NCI-H1694 treated with DMSO at 0.1 percent for 48 hours (cell line): ENCODE measurements at places on chromosomes 12 and 14.

DNA sequence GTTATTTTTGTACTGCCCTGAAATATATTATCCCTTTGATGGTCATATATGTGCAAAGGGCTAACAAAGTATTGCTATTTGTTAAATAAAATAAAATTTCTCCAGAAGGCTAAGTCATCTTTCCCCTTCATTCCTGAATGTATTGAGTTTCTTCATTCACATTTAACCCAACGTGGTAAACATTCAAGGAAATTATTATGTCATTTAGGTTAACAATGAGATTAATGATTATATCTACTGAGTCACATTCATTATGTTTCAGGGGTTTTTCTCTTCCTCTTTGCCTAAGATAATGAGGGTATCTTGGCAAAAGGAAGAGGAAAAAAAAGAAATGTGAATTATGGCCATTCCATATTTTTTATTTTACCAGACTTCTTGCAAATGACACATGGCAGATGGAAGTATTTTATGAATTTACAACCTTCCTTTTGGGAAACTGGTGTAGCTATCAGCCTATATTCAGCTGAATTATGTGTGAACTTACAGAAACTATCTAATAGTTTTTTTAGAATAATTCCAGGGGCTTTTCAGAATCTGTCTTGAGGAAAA is 27.2 kb downstream of the TSPAN8 start:
- DNase-seq = no peak

DNA sequence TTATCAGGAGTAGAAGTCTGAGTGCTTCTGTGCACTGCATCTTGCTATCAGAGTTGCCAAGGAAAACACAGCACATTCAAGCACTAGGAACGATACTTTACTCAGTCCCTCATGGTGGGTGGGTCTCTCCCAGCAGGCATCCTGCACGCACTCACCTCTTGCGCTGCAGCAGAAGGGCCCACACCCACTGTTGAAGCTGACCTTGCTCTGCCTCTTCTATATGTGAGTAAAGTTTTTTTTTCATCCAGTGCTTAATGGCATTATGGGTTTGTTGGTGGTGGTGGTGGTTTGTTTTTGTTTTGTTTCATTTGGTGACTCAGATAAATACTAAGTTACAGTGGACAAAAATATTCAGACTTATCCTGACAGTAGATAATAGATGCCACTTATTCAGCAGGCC is 348.5 kb downstream of the EGLN3 start:
- no peak for DNase-seq

- DNase-seq = no peak
These were observed 1.6 kb downstream of the STAB2 start for GRCh38 chr12:103588680-103589079.

DNA sequence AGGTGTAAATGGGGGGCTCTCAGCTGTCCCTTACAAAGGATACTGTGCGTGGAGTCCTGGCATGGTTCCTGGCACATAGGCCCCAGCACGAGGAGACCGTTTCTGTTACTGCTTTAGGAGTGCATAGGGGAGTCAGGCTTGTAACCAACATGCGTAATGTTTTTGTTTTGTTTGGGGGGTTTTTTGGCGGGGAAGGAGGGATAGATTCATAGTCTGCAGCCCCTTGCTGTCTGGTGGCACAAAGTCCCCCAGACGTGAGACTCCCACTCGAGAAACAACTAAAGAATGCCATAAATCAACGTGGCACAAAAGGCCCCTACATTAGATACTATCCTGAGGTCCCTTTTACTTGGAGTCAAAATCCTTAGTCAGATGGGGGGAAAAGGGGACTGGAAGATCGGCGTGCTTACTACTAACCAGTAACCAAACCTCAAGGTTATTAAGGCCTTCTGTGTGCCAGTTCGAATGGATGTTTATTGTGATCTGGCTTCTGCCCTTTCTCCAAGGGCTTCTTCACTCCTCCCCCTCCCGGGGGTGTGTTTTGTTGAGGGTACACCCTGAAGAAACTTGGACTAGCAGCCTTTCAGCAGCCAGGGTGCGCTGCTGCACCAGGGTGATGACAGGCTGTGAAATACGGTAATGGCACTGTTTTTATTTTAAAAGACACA is 874 bp downstream of the ISCU start:
- peak; percentile 51 for DNase-seq

DNA sequence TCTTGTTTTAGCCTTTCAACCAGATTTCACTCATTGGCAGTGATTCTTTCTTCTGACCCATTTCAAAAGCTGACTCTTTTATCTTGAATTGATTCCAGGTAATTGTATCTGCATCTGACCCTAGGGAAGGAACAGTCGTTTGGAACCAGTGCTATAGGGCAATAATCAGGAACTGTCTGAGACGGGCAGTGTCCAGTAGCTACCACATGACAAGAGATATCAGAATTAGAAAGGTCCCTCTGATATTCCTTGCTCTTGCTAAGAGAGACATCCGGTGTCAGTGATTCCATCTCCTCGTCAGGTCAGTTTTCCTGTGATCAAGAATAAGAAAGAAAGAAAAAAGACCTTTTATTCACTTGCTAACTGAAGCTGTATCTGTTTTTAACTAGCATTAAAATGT is 47.8 kb upstream of the PDE3A start:
- no peak for DNase-seq

- no peak for DNase-seq
These were observed 20.1 kb downstream of the SUSD6 start for GRCh38 chr14:69631509-69631908.

- DNase-seq = no peak
These were observed 183.8 kb upstream of the HMGA2 start for GRCh38 chr12:65640489-65640901.

GRCh38 chr12:28787151-28787550 is 361.9 kb upstream of the FAR2 start:
- DNase-seq = no peak

GRCh38 chr12:22971701-22972191 is 346.8 kb downstream of the ETNK1 start:
- no peak for DNase-seq

DNA sequence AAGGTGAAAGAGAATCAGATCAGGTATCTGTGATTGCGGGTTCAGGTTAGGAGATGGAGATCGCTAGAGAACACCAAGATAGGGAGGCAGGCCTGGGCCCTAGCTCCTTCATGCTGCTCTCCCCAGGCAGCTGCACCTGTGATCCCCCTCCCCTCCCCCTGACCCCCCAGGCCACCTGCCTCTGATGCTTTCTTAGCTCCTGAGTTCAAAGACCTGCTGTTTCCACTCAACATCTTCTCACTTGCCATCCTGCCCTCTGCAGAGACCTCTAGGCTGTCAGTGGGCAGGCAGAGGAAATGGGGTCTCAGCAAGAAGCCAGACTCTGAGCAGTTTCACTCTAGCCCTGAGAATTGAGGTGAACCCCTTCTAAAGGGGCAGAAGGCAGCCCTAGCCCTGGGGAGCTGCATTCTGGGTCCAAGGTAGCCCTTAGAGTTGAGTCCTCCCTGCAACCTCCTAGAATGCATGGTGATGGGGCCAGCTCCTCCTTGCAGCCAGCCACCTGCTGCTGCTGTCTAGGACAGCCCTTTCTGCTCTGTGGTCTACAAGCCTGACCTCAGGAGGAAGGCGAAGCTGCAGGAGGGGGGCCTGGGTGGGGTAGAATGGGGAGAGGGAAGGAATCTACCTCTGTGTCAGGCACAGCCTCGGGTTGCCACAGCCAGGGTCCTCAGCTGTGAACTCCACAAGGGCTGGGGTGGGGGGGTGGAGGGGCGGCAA is 6.4 kb upstream of the SLC48A1 start:
- no peak for DNase-seq
